Adrenal gland (tissue), 19 donors: ENCODE measurements at places on chromosomes 12 and 14. TPM values are rescaled to one million over a fixed set of nuclear protein-coding genes. Genes with fewer than 3 reads are reported as not detected.

Gene ERP27
- 0.34 TPM for polyA plus RNA-seq

Gene LGR5
- 3.5 TPM for polyA plus RNA-seq

Gene PTPRO
- 2.8 TPM for polyA plus RNA-seq

Gene STYK1
- polyA plus RNA-seq = 0.10 TPM

Gene TAS2R14
- polyA plus RNA-seq = 0.80 TPM

Gene LIN7A
- polyA plus RNA-seq = 4.7 TPM

Gene ZC2HC1C
- 6.1 TPM for polyA plus RNA-seq

Gene FITM1
- polyA plus RNA-seq = 25.7 TPM

Gene FSCB
- polyA plus RNA-seq = not detected

Gene FBLN5
- polyA plus RNA-seq = 108 TPM
